Hair follicular keratinocyte (primary cell): ENCODE measurements at places on chromosomes 7 and 10. TPM values are rescaled to one million over a fixed set of nuclear protein-coding genes. Genes with fewer than 3 reads are reported as not detected.

TFR2 gene
- 0.11 and 0.39 TPM in 2 replicates for total RNA-seq

TACC2 gene
- total RNA-seq = 21.4 and 25.0 TPM in 2 replicates

SEMA3C gene
- total RNA-seq = 111 and 250 TPM in 2 replicates

OR6V1 gene
- not detected in 2 replicates for total RNA-seq

ZNF503 gene
- 15.7 and 17.6 TPM in 2 replicates for total RNA-seq

CALHM1 gene
- not detected in 2 replicates for total RNA-seq

ADIRF gene
- 23.8 and 44.7 TPM in 2 replicates for total RNA-seq

RTKN2 gene
- total RNA-seq = 0.70 and 0.99 TPM in 2 replicates

SEC61A2 gene
- total RNA-seq = 5.7 and 16.8 TPM in 2 replicates

HOXA4 gene
- 1.6 TPM in 2 replicates for total RNA-seq

GAD2 gene
- not detected in 2 replicates for total RNA-seq

CACNA2D1 gene
- 0.47 and 1.7 TPM in 2 replicates for total RNA-seq

CFAP69 gene
- 0.30 and 0.86 TPM in 2 replicates for total RNA-seq

EGR2 gene
- 0.78 TPM in 1 of 2 replicates, not detected in the other for total RNA-seq

ANKRD22 gene
- total RNA-seq = 0.31 and 0.42 TPM in 2 replicates

ELOVL3 gene
- total RNA-seq = 0.23 and 0.27 TPM in 2 replicates

CUZD1 gene
- total RNA-seq = 0.11 and 0.39 TPM in 2 replicates

SEMA3A gene
- total RNA-seq = 1.0 TPM in 1 of 2 replicates, not detected in the other

ASB10 gene
- total RNA-seq = not detected in 2 replicates

GDF2 gene
- total RNA-seq = not detected in 2 replicates

MMD2 gene
- total RNA-seq = not detected in 2 replicates

PIK3AP1 gene
- total RNA-seq = 0.04 TPM in 1 of 2 replicates, not detected in the other

TRIM50 gene
- total RNA-seq = not detected in 2 replicates

CNNM1 gene
- under 0.01 and 0.08 TPM in 2 replicates for total RNA-seq

PAPOLB gene
- not detected in 2 replicates for total RNA-seq

FOXP2 gene
- total RNA-seq = not detected in 2 replicates

GPRIN2 gene
- 0.11 and 0.55 TPM in 2 replicates for total RNA-seq

SORCS1 gene
- not detected in 2 replicates for total RNA-seq

PI4K2A gene
- total RNA-seq = 43.9 and 60.5 TPM in 2 replicates

SRGN gene
- 0.86 and 5.2 TPM in 2 replicates for total RNA-seq

KIF11 gene
- 8.4 and 25.1 TPM in 2 replicates for total RNA-seq

HOXA5 gene
- 0.68 and 0.70 TPM in 2 replicates for total RNA-seq

CXCL12 gene
- not detected in 2 replicates for total RNA-seq

NCF1 gene
- 1.9 and 2.8 TPM in 2 replicates for total RNA-seq

FKBP6 gene
- not detected in 2 replicates for total RNA-seq

ZNF239 gene
- 0.72 and 1.3 TPM in 2 replicates for total RNA-seq

WDR86 gene
- total RNA-seq = 0.08 TPM in 2 replicates

AEBP1 gene
- total RNA-seq = 6.6 and 9.7 TPM in 2 replicates

VENTX gene
- total RNA-seq = not detected in 2 replicates

STK17A gene
- 88.4 and 98.6 TPM in 2 replicates for total RNA-seq

CDHR3 gene
- total RNA-seq = 0.65 and 1.8 TPM in 2 replicates

OR2A7 gene
- 1.1 and 4.1 TPM in 2 replicates for total RNA-seq

CALCR gene
- not detected in 2 replicates for total RNA-seq

FFAR4 gene
- total RNA-seq = not detected in 2 replicates

BAMBI gene
- total RNA-seq = 1.2 and 3.0 TPM in 2 replicates

FANK1 gene
- 2.1 and 3.3 TPM in 2 replicates for total RNA-seq

PEX1 gene
- 12.2 and 12.7 TPM in 2 replicates for total RNA-seq

PHF14 gene
- total RNA-seq = 15.9 and 29.4 TPM in 2 replicates

PNLIP gene
- not detected in 2 replicates for total RNA-seq

BICC1 gene
- total RNA-seq = 9.8 and 10.4 TPM in 2 replicates

SYNPO2L gene
- total RNA-seq = not detected in 2 replicates

ARMC10 gene
- 51.1 and 66.5 TPM in 2 replicates for total RNA-seq

ADAMTS14 gene
- 0.19 TPM in 1 of 2 replicates, not detected in the other for total RNA-seq

CHCHD3 gene
- 50.3 and 62.3 TPM in 2 replicates for total RNA-seq

LRRC18 gene
- total RNA-seq = not detected in 2 replicates

EGFR gene
- 121 and 198 TPM in 2 replicates for total RNA-seq

ITPRID1 gene
- total RNA-seq = not detected in 2 replicates

MOGAT3 gene
- total RNA-seq = not detected in 2 replicates

ASB4 gene
- total RNA-seq = 0.47 TPM in 1 of 2 replicates, not detected in the other

AKR1B1 gene
- total RNA-seq = 47.8 and 69.2 TPM in 2 replicates
